KBM-7 (cell line): ENCODE measurements at places on chromosomes 2 and 18.

DNA sequence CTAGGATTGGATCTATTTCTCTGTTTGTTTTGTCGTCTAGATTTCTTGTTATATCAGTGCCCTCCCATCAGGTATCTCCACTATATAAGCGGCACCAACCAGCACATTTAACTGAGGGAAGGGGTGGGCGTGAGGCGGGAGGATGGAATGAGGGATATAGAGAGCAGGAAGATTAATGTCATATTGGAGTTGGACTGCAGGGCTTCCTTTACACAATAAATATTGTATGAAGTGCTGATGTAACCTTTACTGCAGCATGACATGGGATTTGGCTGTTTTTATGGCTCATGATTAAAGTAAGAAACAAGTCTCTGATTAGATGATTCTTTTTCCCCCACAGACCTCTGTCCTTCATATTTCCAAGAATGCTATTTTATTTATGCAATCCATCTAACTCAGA, 54.8 kb downstream of the TMEM200C start:
- DNase-seq, result no peak

DNA sequence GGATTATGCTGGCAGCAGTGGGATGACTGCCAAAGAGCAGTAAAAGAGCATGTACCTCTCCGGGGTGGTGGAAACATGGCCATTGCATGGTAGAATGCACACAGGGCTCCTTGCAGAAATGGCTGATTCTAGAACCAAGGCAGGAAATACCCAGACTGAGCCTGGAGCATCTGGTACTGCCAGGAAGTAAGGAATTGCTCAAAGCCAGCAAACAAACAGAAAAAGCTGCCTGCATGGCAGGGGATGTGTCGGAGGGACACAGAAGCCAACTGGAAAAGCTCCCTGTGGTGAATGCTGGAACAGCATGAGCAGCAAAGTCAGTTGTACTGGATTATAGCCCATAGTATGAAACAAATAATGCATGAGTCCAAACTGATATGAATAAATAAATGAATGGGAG, 78.0 kb upstream of the NFATC1 start:
- DNase-seq, result no peak

DNA sequence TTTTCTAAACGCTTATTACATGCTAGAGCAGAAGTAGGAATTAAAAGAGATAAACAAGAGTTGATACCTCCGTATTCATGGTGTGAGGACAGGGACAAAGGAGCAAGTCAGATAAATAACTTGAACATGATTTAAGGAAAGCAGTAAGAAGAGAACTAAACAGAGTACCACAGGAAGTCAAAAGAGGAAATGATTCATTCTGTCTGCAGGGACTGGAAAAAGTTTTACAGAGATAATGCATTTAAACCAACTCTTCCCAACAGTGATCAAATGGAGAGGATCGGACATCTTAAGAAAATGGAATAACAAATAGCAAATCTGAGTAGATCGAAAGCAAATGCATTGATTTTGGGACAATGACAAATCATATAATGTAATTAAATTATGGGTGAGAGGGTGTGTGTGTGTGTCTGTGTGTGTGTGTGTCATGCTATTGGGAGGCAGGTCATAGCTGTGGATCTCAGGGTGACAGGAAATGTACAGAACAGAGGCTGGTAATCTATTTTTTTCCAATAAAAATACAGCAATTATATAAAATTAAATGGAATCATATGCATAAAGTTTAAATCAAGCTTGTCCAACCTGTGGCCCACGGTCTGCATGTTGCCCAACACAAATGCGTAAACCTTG, 113.4 kb downstream of the MC4R start:
- peak; percentile 44 for DNase-seq

- DNase-seq, result no peak
These were observed 18.4 kb downstream of the SCN9A start for GRCh38 chr2:166357068-166357949.

DNA sequence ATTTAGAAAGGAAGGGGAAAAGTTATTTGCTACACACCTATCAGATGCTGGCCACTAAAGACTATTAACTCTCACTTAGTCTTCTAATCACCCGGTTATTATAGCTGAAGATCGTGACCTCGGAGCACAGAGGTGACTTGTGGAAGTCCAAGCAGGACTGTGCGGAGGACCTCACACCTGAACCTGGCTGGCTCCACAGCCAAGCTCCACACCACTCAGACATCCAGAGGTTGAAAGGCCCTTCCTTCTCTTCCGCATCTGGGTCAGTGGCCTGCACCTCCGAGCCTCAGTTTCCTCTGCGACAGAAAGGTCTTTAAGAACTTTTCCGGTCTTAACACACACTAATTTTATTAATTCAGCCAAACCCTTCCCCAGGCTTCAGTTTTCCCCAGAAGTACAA, 57.9 kb downstream of the TNS1 start:
- DNase-seq, result no peak

- DNase-seq, result no peak
These were observed 12.5 kb upstream of the SLC40A1 start for GRCh38 chr2:189593115-189593514.

DNA sequence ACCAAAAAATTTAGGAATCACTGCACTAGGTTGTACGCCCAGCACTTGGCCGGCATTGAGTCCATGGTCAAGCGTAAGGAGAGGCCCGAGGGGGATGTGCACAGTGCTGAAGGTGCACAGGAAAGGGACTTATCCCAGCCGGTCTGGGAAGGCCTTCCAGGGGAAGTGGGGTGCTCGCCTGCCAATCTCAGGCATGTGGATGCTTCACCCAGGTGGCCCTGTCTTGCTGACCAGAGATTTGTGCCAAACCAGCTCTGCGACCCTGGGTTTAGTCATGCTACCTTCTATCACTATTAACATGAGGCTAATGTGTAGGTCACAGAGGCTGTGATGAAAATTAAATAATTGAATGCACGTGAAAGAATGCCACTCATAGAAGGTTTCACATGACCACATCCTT, 1.7 kb upstream of the ITM2C start:
- no peak for DNase-seq

DNA sequence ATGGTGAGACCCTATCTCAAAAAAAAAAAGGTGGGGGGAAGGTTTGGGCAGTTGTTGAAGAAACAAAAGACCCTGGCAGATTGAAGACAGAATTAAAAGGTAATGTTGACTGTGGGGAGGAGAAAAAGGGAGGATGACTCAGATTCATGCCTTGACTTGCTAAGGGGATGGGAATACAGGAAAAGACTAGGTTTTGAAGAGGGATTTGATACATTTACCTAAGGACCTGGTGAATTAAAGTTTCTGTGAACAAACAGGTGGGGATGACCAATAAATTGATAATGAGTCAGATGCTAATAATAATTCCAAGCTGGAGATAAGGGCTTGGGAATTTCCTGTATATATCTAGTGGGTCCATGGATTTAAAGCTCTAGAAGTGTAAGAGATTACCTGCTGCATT, 27.6 kb downstream of the TTR start:
- no peak for DNase-seq

GRCh38 chr2:46559261-46559660, 79.9 kb downstream of the TMEM247 start:
- DNase-seq, result peak; percentile 39

DNA sequence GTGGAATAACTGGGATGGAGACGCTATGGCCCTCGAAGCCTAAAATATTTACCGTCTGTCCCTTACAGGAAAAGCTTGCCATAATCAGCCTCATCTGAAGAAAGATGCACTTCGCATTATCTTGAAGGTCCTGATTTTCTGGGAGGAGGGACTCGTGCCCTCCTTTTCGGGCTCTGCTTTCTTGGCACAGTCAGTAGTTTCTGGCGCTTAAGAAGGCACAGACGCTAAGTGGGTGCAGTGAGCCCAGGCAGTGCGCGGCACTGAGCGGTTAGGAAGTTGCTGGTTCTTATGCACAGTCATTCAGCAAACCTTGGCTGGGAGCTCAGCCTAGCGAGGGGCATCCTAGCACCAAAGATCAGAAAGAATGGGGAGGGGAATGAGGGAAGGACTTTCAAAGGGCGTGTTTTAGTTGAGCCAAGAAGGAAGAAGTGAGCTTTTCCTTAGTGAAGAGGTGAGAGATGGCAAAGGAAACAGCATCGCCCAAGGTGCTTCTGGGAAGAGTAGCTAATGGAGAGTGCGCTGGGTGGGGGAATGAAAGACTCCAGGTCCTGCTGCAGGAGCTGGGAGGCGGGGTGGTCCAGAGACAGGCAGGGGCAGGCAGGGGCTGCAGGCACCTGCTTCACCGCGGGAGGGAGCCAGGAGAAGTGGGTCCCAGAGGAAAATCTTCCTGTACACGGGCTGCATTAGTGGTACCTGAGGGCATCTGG, 64.1 kb downstream of the ZCCHC2 start:
- DNase-seq, result no peak

DNA sequence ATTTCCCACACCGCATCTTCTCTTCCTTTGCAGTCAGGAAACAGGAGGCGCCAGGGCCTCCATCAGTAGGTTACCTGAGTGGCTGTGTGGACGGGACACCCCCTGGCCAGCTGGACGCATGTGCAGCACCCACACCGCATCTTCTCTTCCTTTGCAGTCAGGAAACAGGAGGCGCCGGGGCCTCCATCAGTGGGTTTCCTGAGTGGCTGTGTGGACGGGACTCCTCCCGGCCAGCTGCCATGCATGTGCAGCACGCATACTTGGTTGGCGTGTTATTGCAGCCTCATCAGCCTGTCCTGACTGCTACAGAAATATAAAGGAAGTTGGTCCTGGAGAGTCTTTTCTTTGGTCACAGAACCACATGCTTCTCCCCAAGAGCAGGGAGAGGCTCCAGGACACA, 74.6 kb downstream of the DCDC2C start:
- DNase-seq, result peak; percentile 41

DNA sequence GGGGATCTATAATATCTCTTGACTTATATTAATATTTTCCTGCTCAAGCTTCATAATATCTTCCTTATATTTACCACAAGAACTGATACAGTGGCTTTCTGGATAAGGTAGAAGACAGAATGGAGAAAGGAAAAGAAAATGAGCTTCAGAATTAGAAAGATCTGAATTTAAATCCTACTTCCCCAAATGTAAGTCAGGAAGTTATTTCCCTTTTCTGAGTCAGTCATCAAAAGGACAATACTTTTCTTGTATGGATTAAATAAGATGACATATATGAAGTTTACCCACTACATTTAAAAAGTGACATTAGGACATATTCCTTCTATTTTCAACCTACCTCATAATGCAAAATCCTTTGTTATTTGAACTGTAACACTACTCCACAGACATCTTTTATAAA, 19.0 kb downstream of the KRCC1 start:
- DNase-seq, result no peak
